ENCODE measurements at places on chromosomes 13 and 19.

GRCh38 chr19:19452243-19453124 lies 47.0 kb downstream of the GATAD2A start:
- DNase-seq: no peak

GRCh38 chr19:39053276-39054090 lies 21.1 kb upstream of the FBXO27 start:
- no peak for DNase-seq

DNA sequence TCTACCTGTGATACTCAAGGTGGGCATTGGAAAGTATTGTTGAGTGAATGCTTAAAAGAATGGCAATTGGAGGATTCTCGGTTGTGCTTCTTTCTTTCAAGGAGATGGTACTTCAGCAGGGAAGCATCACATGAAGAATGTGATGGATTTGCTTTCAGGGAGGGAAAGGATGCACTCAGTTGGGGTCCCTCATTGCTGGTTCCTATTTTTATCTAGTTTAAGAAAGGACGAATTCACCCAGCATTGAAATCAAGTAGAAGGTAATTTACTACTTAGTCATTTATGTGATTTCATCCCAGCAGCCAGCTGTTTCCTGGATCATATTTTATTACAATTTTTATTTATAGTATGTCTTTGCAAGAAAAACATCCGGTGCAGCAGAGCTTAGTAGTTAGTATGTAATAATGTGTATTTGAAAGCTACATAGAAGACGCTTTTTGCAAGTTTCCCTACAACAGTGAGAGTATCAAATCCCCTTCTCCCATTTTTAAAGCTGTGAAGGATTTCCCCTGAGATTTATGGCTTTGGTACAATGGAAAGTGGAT lies 417.9 kb downstream of the GPC5 start:
- DNase-seq: no peak

GRCh38 chr13:78604782-78605611 lies 1.6 kb upstream of the POU4F1 start:
- no peak for DNase-seq

GRCh38 chr19:45499196-45500180 lies 1.2 kb downstream of the PPM1N start:
- DNase-seq: no peak

GRCh38 chr19:3084943-3085342 lies 9.2 kb upstream of the GNA11 start:
- DNase-seq: no peak

- no peak for DNase-seq
These were observed 83.7 kb downstream of the AKAP11 start for GRCh38 chr13:42355491-42356183.

- DNase-seq: no peak
These were observed 72.3 kb downstream of the GPR12 start for GRCh38 chr13:26688286-26688685.

GRCh38 chr13:50831512-50831911 lies 12.0 kb downstream of the DLEU7 start:
- no peak for DNase-seq

- no peak for DNase-seq
These were observed 350.6 kb downstream of the LIG4 start for GRCh38 chr13:107864543-107865317.

DNA sequence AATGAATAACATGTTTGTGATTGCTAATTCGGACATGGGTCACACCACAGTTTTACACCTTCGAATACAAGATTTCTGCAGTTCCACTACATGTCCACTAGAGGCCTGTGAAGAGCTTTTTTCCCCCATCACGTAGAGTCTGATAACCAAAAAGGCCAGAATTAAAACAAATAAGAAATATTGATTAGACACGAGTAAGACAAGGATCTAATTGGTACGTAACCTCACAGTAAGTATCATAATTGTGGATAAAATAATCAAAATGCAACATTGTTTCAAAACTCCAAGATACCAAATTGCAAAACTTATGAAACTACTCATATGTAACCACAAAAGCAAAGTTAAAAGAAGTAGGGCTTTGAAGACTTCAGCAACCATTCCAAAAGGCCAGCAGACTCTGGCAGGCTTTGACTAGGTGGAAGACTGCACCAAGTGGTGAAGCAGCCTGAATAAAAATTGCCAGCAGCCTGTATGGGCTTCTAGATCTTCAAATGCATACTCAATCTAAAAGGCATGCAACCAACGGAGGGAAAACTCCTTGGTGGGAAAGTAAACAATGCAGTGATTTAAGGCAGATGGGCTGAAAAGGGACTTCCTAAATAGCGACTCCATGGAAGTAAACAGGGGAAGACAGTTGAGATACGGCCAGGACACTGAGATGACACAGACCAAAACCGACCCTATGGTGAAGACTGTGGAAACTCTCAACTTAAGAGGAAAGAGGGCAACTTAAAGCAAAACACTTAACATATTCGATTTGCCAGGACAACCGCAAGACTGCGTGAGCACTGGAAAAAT lies 56.7 kb downstream of the STARD13 start:
- no peak for DNase-seq

DNA sequence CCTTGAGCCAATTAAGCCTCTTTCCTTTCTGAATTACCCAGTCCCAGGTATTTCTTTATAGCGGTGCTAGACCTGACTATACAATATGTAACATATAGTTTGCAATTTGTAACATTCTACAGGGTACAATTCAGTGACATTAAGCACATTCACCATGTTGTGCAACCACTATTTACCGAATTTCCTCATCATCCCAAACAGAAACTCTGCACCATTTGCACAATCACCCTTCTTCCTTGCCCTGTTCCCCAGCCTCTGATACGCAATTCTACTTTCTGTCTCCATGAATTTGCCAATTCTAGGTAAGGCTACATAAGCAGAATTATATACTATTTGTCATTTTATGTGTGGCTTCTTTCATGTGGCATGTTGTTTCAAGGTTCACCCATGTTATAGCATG lies 13.7 kb upstream of the SIGLEC10 start:
- no peak for DNase-seq

- DNase-seq: no peak
These were observed 41.7 kb upstream of the UBL3 start for GRCh38 chr13:29892151-29892550.

GRCh38 chr13:21733475-21734263 lies 62.8 kb downstream of the FGF9 start:
- no peak for DNase-seq

DNA sequence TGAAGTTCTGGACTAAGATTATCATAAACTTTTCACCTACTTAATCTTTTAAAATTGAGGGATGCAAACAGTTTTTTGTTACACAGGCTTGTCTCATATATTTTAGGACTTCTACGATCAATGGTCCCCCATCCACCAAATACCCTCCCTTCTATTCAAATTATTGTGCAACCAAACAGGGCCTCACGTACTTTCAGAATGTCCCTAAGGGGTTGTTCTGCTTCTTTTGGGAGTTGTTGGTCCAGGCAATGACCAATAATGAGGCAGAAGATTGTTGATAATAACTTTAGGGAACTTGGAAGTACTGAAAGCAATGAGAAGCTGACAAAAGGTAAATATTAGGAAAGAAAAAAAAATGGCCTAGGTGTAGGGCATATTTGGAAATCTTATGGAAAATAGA lies 2.9 kb downstream of the DNAJC15 start:
- no peak for DNase-seq

DNA sequence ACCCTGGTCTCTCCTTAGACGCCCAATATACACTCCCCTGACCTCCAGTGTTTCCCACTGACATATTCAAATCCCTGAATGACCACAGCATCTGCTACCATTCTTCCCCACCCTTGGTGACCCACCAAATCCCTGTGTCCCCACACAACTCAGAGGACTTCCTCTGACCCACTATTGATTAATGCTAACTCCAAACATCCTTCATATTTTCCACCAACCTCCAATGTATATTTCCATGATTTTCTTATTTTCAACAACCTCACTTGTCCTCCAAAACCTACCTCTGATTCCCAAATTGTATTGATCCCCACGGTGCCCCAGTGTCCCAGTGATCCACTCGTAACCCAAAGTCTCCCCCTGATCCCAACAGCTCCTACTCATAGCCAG lies 526 bp upstream of the DMWD start:
- DNase-seq: no peak

DNA sequence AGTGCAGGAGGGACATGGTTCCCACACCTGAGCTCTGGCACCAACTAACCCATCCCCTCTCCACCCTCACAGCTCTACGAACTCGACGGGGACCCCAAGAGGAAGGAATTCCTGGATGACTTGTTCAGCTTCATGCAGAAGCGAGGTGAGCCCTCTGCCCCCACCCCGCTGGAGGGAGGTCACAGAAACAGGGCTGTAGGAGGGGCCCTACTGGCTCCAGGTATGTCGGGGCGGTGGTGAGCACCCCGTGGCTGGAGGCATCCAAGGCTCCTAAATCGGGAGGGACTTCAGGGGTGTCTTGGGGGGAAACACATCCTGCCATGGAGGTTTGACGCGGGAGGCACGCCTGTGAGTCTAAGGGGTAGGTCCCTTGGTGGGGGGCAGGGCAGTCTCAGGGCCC lies 24.1 kb upstream of the WDR18 start:
- no peak for DNase-seq

DNA sequence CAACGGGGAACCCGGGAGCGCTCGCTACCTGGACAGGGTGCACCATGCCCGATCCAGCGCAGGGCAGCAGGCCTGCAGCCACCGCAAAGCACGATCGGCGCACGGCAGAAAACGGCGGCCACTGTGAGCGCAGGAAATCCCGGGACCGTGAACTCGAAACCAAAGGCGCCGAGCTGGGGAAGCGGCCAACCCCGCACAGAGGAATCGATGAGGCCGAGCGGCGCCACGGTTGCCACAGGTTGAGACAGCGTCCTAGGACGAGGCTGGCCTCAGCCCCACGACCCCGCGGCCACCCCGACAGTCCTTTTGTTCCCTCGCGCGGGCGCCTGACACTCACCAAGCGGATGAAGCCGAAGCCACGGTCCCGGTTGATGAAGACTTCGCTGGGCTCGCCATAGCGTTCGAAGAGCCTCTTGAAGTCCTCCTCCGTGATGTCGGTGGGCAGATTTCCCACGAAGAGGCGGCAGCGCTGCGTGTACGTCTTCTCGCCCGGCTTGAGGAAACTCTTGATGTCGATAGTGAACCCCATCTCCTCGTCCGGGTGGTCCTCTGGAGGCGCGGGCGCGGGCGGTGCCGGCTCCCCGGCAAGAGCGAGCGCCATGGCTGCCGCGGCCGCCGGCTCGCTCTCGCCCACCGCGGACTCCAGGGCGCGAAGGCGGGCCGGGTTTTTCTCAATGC lies 557 bp downstream of the PSPC1 start:
- DNase-seq: peak; percentile 14

DNA sequence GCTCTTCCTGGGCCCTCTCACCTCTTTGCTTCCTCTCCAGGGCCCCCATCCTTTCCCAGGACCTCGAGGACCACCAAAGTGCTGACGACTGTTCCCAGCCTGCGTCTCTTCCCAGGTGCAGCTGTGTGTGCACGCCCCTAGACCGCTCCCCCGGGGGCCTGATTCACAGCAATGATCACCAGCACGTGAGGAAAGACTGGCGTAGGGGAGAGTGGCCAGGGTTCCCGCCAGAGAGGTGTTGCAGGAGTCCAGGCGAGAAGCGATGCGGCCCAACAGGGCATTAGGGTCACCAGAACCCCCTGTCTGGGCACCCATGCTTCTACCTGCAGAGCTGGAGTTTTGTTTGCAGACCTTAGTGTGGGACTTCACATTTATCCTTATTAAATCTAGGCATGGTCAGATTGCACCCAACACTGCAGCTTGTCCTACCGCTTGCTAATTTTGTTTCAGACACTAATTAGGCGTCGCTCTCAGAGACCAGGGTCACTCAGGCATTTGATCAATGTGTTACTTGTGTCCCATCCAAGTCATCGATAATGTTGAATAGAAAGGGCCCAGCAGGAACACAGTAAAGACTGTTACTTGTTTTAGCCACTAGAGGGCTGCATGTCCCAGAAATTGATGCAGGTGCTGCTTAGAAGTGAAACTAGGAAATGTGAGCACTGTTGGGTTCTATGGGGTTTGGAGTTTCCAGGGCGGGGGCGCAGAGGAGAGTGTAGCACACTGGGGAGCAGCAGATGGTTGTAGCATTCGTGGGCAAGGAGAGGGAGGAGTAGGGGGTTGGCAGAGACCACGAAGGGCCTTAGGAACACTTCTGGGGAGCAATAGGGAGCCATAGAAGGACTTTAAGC lies 53.2 kb downstream of the CDADC1 start:
- DNase-seq: peak; percentile 37

DNA sequence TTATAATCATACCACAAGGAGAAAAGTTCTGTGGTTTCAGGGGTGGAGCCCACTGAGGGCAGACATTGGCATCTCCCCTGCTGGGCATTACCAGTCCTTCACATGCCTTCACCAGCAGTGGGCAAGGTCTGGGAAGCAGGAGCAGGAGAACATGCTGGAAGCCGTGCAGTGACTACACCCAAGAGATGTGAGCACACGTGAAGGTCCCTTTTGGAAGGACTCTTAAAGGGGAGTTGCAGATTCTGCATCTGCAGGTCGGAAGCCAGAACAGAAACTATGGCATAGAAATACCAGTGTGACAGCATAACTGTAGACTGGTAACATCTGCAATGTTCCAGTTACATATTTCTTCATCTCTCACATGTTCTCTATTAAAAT lies 26.9 kb upstream of the KL start:
- DNase-seq: no peak

DNA sequence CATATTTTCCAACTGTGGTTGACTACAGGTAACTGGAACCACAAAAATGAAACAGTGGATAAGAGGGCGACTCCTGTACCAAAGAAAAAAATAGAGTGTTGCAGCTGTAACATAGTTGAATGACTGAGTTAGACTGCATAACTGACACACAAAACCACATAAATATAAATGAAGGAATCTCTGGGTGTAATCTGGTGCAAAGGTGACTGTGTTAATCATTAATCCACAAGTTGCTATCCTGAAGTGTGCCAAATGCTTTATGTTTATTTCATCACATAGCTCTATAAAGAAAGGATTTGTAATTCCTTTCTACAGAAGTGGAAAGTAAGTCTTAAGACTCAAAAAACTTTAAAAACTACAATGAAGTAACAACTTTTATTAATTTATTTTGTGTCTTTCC lies 6.0 kb upstream of the GJB2 start:
- no peak for DNase-seq

GRCh38 chr13:28046981-28047380 lies 53.4 kb downstream of the FLT3 start:
- no peak for DNase-seq

DNA sequence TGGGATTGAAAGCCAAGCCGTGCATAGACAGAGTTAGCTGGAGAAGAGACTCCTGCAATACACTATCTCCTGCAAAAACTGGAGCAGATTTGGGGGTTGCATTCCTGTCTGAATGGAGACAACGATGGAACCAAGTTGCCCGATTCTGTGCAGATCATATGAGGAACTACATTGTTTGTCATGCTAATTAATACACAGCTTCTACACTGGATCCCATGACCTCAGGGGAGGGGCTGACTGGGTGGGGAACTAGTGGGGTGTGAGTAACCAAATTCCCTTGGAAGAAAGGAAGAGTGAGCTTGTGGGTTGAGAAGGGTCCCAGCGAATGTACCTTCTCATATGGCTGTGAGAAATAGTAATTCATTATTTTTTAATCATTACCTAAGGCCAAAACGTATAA lies 214.0 kb downstream of the LHFPL6 start:
- no peak for DNase-seq

GRCh38 chr13:49791315-49791710 lies 1.2 kb downstream of the KPNA3 start:
- DNase-seq: no peak

- DNase-seq: no peak
These were observed 4.4 kb upstream of the CHAMP1 start for GRCh38 chr13:114309806-114310410.

GRCh38 chr19:42246143-42246921 lies 3.9 kb upstream of the GSK3A start:
- no peak for DNase-seq
